Neuronal stem cell (in vitro differentiated cells): ENCODE measurements at places on chromosomes 5 and 9.

- peak; percentile 15 for DNase-seq
Measured at GRCh38 chr5:33482335-33482734, 41.6 kb downstream of the TARS1 start.

- no peak for DNase-seq
Measured at GRCh38 chr5:93909356-93909755, 168.0 kb upstream of the POU5F2 start.

GRCh38 chr5:36744773-36745589 lies 131.6 kb upstream of the NIPBL start:
- peak; percentile 70 for DNase-seq

GRCh38 chr9:2023042-2023441 lies 7.9 kb downstream of the SMARCA2 start:
- no peak for DNase-seq

GRCh38 chr5:148163345-148163744 lies 5.0 kb upstream of the SPINK14 start:
- no peak for DNase-seq

DNA sequence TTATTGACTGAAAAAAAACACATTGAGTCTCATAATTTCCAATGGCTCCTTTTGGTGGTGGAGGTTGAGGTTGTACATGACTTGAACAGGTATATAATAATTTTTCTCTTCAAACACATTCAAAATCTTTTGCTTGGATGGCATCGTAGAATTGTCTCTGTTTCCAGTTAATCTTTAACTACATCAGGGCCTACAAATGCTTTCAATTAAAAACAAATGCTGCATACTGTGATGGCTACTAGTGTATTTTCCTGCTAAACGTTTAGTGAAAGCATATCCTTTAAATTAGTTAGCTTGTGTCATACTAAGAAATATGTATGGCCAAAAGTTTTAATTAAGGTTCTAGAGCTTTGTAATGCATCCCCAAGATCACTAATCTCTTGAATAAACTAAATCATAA lies 313.8 kb downstream of the SLF1 start:
- no peak for DNase-seq

- no peak for DNase-seq
Measured at GRCh38 chr5:9194509-9194908, 351.4 kb downstream of the SEMA5A start.

DNA sequence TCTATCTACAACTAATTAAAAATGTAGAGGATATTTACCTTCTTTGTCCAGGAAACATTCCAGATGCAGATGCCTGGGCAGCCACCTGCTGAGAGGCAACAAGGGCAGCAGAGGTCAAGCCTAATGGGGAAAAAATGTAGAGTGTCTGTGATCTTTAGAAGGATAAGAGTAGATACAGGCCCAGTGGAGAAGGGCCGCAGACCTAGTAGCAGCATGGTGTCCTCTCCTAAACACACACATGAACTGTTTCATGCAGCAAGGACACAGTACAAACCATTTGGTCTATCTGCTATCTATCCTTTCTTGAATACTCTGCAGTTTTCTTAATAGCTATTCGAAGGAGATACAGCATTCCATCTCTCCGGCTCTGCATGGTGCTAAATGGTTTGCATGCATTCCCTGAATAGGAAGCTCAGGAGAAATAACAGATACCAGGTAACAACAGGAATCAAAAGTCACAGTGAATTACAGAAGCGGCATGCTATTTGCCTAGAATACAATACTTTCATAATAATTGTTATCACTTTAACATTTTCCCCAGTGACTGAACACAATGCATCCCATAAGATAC lies 107.3 kb downstream of the ZNF608 start:
- DNase-seq, result no peak

DNA sequence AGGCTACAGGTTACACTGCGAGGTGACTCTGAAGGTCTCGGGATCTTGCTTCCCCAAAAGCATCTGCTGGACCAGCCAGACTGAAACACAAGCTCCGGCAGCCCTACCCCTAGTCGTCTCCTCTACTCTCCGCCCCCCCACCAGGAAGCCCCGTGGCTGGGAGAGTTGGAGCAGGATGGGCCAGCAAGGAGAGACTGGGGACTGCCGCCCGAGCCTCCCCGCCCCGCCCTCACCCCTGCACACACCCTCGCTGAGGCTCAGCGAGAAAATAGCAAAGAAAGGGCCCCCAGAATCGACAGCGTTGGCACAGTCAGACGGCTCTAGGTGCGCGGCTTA lies 1.3 kb downstream of the TRIM7 start:
- no peak for DNase-seq

DNA sequence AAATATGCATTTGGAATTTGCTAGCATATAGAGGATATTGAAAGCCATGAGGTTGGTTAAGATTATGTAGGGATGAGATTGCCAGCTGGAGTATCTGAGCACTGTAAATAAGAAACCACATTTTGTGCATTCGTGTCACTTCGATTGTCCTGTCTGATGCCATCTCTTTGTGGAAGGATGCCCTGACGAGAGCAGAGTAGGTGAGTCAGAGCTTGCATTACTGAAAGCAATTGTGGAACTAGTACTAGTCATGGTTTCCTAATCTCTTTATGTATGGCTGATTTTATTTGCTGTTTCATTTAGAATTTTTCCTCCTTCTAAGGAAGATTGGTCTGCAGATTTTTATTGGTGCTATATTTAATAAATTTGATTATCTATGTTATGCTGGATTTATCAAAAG lies 14.5 kb upstream of the TAS2R1 start:
- DNase-seq, result no peak

DNA sequence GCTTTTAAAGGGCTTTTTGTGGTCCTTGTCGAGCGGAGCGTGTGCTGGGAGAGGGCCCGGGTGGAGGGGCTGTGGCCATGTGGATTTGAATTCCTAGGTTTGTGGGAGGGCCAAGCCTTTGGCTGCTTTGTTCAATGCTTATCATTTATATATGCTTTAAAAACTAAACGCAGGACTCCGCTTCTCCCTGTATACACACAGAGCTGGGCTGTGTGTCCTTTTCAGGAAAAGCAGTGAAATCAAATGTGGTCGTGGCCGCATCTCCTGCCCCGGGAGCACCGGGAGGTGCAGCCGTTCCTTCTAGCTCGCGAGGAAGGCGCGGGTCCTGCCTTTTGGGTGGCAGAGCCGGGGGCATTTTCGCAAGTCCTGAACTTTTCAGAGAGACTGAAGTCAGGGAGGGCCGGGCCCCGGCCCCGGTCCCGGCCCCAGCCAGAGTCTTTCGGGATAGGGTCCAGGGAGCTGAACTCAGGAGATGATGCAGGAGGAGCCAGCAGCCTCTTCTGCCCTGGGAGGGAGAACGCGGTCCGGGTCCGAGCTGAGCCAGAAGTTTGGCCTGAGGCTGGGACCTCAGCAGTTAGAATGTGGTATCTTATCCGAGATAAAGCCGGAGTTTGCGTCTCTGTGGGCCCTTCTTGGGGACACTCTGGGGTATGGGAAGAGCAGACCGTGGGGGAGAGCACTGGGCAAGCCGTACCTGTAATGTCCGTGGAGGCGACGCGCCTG lies 158.8 kb downstream of the C9orf152 start:
- DNase-seq, result no peak

DNA sequence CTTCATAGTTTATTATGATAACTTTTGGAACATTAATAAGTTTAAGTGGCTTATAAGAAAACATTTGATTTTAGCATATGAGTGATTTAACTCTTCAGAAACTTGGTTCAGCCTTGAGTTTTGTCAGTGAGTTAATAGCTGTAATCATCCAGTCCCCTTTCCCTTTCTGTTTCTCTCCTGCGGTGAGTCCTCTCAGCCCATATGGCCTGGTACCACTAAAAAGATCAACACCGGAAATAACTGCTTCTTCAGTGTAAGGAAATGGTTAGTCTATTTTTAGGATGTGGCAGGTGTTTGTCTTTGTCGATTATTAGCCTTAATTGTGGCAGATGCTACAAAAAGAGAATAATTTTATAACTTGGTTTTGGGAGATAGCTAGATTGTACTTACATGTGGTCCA lies 120.2 kb upstream of the GRHPR start:
- DNase-seq, result no peak

GRCh38 chr5:66633754-66634153 lies 37.6 kb downstream of the MAST4 start:
- DNase-seq, result peak; percentile 18

DNA sequence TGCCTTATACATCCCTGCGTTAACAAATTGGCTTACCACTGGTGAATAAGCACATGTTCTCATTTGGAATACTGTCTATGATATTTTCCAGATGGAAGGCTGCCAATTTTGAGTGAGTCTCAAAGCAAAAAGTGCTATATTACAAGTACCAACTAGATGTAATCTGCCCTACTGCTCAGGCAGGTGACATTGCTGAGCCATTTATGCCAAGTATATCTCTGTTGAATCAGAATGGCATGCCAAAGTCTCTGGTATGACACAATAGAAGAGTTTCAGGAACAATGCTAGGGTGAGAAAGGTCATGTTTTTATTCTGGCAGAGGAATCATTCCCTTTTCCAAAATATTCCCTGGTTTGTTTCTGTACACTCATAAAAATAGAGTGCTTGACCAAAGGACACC lies 356.5 kb downstream of the CDH9 start:
- no peak for DNase-seq

DNA sequence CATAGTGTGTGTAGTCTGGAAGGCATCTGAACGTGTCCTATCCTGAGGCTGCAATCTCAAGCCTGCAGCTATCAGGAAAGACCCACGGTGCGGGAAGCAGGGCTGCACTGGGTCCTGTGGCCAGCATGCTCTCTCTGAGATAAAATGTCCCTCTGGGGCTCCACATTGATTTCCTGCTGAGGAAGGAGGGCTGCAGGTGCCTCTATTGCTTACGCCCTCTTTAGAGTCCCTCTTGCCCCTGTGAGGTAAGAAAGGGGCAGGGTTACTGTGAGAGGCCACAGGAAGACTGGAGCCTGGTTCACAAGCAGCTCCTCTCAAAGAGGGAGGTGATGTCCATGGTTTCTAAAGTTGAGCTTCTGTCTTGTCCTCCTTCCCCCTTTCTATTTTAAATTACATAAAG lies 299.9 kb upstream of the RFX3 start:
- DNase-seq, result no peak

DNA sequence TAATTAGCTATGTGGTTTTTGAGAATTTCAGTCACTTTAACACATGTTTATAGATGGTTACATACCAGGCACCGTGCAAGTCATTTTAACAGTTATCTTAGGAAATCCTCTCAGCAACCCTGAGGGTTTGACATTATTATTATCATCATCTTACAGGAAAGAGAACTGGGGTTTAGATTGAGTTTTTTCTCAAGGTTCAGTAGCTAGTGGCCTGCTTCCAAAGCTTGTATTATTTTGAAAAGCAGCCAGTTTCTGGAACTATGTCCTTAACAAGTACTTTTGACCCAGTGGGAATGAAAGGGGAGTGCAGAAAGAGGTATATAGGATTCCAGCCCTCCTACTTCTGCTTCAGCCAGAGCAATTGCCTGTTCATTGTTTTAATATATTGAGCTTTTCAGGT lies 157.5 kb downstream of the COMMD10 start:
- DNase-seq, result no peak
